ENCODE measurements at places on chromosomes 1 and 21.

- DNase-seq: no peak
Observed at GRCh38 chr1:180962178-180962577, 49.5 kb downstream of the KIAA1614 start.

DNA sequence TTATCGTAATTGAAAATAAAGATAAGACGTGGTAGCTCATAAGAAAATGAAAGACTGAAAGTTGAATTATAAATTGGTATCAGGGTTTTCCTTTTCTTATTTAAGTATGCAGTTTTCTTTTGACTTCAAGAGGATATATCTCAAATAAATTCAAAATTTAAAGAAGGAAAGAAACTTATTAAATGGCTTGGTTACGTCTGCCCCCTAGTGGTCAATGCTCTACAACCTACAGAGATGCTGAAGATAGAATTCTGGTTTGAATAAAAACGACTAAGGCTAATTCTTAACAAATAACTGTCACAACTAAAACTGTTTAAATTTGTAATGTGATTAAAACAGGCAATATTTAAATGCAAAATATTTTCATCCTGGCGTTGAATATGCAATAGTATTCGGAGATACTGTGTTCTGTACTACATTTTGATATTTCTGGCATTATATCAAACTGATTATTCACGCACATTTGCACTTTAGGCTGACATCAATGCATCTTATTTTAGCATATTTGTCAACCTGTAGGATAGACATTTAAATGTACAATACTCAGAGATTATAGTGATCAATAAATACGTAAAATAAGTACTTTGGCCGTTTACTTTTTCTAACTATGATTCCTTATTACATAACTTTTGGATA is 26.8 kb downstream of the IFI44 start:
- peak; percentile 65 for DNase-seq

GRCh38 chr1:102315096-102315495 is 318.4 kb upstream of the OLFM3 start:
- no peak for DNase-seq

- DNase-seq: no peak
Observed at GRCh38 chr1:56901716-56902115, 47.1 kb downstream of the C8A start.

DNA sequence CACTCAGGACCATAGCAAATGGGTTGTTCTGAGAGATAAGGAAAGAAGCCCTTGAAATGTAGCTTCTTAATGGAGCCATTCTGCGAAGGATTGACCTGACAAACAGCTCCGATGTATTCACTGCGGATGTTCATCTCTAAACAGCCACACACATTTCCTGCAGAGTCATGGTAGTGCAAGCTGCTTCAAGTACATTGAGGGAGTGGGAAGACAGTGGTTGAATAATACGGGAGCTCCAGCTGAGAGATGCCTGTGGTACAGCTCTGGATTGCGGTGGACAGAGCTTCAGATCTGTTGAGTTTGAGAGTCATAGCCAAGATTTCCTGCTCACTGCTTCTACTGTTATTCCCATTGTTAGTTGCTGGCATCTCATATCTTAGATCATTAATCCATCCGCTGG is 86.6 kb downstream of the ZBTB18 start:
- peak; percentile 73 for DNase-seq

- DNase-seq: peak; percentile 20
Observed at GRCh38 chr1:228955691-228956090, 220.4 kb downstream of the RHOU start.

DNA sequence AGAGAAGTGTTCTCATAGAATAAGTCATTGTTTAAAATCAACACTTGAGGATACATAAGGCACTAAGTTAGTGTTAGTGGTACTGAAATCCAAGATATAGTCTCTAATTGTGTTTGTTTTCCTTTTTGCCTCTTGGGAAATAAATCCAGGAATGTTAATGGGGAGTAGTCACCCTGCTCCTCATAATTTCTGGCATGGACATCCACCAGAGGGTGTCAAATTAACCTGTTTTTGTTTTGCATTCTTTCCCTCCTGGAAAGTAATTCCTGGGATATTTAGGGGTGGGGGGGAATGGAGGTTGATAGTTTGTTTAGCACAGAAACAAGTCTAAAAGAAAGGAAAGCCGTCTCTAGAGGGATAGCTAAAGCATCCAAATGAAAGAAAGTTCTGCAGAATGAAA is 87.8 kb upstream of the MAP1LC3C start:
- peak; percentile 21 for DNase-seq

- DNase-seq: no peak
Observed at GRCh38 chr1:92484472-92485380, 2.0 kb downstream of the GFI1 start.

- peak; percentile 95 for DNase-seq
Observed at GRCh38 chr1:241482761-241483250, 36.7 kb downstream of the FH start.

DNA sequence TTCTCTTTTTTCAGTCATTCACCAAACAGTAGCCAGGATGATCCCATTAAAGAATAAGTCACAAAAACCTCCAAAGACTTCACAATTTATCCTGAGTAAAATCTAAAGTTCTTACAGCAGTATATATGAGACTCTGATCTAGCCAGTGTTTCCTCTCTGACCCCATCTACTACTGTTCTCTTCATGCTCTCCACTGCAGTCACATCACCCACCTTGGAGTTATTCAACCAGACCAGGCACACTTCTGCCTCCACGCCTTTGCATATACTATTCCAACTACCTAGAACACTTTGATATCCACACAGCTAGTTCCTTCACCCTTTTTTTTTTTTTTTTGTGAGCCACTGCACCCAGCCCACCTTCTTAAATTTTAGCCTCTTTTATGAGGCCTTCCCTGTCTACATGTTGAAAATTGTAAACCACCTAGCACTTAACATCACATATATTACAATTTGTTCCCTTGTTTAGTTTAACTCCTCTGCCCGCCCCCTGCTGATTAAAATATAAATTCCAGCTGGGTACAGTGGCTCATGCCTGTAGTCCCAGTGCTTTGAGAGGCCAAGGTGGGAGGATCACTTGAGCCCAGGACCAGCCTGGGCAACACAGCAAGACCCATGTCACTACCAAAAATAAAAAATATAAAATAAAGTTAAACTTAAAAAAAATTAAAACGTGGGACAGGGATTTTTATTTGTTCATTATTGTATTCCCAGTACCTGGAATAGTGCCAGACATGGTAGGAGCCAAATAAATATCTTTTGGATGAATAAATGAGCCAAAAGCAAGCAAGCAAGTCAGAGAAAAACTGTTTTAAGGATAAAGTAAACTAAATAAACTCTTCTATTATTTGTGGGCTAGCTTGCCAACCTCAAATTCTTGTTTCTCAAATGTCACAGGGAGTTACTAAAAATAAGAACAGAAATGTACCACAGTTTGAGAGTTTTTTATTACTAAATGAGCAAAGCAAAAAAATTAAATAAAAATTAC is 35.2 kb upstream of the MUTYH start:
- DNase-seq: no peak

DNA sequence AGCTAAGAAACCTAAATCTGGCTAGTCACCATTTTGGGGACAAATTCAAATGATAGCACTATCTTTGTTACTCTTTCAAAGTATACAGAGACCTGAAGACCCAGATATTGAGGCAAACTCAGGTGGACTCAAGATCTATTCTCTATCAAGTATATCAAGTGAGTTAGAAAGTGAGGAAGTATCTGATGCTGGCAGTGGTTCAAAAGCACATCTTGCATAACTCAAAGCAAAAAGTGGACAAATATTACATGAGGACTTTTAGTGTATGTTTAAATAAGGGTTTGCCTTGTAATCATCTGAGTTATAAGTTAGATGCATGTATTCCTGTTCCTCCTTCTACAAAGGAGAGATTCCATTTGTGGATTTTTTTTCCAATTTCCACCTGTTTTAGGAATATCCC is 338.4 kb downstream of the DISC1 start:
- DNase-seq: no peak

DNA sequence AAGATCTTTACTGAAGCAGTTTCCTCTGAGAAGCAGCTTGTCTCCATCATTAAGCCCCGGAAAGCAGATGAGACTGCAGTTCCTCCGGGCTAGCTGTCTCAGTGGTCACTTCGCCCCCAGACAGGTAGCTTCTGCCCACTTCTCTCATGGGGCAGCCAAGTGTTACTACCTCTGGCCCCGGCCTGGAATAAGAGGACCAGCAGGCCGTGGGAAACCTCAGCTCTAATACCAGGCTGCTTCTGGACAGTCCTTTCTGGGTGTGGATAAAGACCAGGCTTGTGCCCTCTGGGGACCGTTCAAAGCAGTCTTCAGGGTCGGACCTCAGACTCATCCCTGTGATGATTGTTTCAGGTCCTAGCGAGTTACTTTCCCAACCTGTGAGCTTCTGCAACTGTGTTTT is 54.8 kb downstream of the RUNX3 start:
- no peak for DNase-seq

- no peak for DNase-seq
Observed at GRCh38 chr1:217563179-217563578, 67.7 kb downstream of the GPATCH2 start.

GRCh38 chr1:66265796-66266195 is 268.2 kb upstream of the SGIP1 start:
- no peak for DNase-seq

GRCh38 chr1:50289495-50289894 is 133.7 kb downstream of the DMRTA2 start:
- no peak for DNase-seq

GRCh38 chr1:247387096-247387495 is 28.9 kb upstream of the NLRP3 start:
- DNase-seq: no peak

DNA sequence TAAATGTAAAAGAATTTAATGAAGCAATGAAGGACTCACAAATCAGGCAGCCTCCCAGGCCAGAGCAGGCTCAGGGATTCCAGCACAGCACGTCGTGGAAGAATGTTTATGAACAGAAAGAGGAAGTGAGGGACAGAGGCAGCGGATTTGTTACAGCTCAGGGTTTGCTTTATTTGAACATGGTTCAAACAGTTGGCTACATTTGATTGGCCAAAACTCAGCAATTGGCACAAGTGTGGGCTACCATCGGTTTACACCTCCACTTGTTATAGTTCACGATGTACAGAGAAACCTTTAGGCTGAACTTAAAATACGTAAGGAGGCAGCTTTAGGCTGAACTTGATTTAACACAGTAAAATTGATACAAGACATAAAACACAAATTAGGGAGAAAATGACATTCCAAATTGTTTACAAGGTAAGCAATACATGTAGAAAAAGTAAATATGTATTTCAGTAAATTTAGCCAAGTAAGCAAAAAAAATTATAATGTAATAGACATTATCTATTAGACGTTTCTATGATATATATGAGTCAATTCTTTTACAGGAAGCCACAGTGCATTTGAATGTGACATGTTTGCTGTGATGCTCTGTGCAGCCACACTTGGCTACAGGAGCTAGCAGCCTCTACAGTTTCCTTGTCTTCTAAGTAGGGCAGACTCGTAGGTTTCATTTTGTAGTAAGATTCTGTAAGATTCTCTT is 126.5 kb downstream of the ADSS2 start:
- DNase-seq: peak; percentile 51

- DNase-seq: no peak
Observed at GRCh38 chr1:43388613-43389012, 987 bp downstream of the MED8 start.

GRCh38 chr1:24049733-24050132 is 62.2 kb downstream of the MYOM3 start:
- DNase-seq: no peak

GRCh38 chr21:46304955-46305354 is 18.7 kb downstream of the C21orf58 start:
- no peak for DNase-seq

DNA sequence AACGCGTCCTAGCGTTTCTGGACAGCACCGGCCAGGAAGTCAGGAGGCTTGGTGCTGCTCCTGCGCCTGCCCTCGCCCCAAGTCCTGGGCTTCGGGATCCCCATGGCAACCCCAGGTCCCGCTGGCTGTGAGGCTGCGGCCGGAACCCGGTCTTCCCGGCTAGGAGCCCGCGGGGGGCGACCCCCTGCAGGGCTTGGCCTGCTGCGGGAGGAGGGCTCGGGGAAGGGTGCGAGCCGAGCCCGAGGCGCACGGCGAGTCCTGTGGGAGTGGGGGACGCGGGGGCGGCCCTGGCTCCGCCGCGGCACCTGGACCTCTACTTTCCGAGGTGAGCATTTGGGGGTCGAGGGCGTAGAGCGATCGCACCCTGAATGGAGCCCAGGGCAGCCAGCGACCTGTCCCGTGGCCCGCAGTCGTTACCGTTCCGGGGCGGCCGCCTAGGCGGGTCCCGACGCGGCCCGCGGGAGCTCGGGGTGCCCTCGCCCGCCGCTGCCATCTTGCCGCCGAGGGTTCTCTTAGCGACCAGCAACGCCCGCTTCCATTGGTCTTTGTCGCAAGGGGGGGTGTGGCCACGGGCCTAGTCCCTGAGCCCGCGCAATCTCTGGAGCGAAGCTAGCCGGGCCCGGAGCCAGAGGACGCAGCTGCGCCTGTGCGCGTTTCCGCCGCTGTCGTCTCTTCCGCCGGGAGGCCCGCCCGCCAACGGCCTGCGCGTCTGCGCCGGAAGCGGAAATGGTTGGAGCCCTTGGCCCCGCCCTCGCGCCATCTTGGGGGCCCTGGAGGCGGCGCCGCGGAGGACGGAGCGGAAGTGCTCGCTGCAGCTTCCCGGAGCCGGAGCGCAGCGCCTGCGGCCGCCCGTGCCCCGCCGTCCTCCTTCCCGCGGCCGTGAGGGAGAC is at the start of the genes MORN1 and RER1:
Gene MORN1 (minus strand): TSS at position 514 of the 890 bp plus-strand sequence. CDS start 21 bp downstream, at position 493.
Gene RER1 (plus strand): TSS at position 801 of the 890 bp plus-strand sequence. CDS start 3,950 bp downstream, outside the sequence.
- DNase-seq: peak; percentile 99

DNA sequence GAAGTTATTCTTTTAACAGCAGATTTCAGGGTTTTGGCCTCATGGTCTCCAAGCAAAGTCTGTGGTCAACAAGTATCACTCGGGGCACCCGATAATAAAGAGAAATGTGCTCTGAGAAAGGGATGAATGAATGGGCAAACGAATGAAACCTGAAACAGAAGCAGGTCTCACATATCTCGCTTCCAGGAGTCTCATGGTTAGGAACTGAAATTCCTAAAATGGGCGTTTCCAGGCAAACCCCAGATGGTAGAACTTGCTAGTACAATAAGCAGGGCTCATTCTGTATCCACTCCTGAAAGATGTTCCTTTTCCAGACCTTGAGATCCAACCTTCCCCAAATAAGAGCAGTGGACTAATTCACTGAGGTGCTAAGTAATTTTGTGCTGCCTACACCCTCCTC is 87.2 kb downstream of the LAMC2 start:
- DNase-seq: peak; percentile 58

- peak; percentile 80 for DNase-seq
Observed at GRCh38 chr1:156082309-156083091, at the start of gene MEX3A. Gene MEX3A, minus strand, starts transcription at chr1:156082465. Its CDS starts 467 bp downstream, at chr1:156081998.

DNA sequence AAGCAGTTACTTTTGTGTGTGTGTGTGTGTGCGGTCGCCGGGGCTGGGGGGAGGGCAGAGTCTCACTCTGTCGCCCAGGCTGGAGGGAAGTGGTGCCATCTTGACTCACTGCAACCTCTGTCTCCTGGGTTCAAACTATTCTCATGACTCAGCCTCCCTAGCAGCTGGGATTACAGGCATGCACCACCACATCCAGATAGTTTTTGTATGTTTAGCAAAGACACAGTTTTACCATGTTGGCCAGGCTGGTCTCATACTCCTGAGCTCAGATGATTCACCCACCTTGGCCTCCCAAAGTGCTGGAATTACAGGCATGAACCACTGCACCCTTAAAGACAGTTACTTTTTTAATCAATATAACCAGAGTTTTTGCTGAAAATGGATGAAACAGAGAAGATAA is 207.0 kb downstream of the PTPRC start:
- peak; percentile 53 for DNase-seq

GRCh38 chr1:99674115-99675064 is 28.5 kb downstream of the PALMD start:
- peak; percentile 21 for DNase-seq

Data from fibroblast of skin of back (primary cell).